NCI-H1694 treated with DMSO at 0.1 percent for 48 hours (cell line): ENCODE measurements at places on chromosomes 12 and 14.

DNA sequence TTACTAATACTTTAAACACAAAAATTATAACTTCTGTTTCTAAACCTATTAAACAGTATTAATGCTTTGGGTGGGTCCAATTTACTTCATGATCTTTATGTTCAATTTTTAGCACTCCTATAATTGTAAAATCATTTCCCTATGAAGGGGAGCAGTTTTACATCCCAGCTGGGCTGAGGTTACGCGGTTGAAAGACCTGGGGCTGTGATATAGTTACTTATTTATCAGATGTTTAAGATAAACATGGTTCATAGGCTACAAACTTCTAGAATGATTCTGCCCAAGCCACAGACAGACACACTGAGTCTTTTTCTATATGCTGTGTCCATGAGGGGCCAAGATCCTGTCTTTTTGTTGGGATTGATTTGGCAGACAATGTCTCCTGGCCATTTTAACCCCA lies 44.4 kb downstream of the DYRK2 start:
- DNase-seq, result no peak

DNA sequence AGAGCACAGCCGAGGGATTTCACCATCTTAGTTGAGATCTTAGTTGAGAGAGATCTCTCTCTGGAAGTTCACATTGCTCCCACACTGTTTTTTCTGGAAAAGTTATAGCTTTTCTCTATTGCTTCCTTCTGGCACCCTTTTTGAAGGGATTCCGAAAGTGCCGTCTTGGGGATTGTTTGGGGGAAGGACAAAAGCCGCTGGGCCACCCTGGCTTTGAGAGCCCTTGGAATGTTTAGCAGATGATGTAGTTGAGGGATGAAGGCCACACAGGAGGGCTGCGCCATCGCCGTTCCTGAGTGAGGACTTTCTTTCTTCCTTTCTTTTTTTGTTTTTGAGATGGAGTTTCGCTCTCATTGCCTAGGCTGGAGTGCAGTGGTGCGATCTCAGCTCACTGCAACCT lies 17.7 kb downstream of the PLEKHG3 start:
- no peak for DNase-seq

DNA sequence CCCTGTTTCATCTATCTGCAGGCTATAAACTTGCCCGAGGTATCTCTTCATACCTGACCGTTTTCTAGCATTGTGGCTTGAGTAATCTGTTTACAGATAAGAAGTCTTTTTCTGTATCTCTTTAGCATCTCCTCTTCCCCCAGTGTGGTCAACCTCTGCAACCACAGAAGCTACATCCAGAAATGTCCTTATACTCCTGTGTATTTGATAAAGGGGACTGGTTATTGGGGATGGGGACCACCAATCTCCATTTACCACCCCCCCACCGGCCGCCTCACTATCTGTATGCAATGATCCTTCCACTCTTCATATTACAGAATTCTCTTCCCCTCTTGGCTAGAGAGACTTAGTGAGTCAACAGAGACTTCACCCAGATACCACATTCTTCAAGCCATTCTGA lies 3.4 kb upstream of the RPAP3 start:
- DNase-seq, result no peak

- DNase-seq, result no peak
These were observed 13.3 kb upstream of the YBX3 start for GRCh38 chr12:10736463-10736862.

DNA sequence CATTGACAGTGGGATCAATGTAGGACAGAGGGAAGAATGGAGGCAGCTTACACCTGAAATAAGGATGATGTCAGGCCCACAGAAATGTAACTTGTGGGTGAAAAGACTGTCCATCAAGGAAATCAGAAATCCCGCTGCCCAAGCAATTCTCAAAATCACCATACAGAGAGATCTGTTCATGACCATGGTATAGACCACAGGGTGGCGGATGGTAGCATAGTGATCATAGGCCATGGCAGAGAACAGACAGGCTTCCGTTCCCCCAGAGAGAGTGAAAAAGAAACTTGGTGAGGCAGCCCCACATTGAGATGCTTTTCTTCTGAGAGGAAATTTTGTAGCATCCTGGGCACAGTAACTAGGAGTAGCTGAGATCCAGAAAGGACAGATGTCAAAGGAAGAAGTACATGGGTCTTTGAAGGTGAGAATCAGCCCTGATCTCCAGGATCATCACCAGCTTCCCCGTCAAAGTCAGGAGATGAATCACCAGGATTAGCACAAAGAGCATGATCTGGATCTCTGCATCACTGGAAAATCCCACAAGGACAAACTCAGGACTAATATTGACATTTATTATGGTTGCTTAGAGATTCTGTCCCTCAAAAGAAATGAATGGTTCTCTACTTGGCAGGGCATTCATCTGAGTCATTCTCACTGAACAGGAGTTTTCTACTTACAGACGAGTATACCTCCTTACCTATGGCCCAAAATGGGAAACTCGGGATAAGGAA lies 5.5 kb upstream of the ZNF641 start:
- DNase-seq, result no peak

- DNase-seq, result no peak
These were observed 37.5 kb downstream of the ZFC3H1 start for GRCh38 chr12:71626098-71626497.

GRCh38 chr12:56079723-56080555 lies at the start of gene ERBB3:
ERBB3 (plus strand) TSS chr12:56080165; CDS start chr12:56080301, 136 bp downstream.
- peak; percentile 24 for DNase-seq

DNA sequence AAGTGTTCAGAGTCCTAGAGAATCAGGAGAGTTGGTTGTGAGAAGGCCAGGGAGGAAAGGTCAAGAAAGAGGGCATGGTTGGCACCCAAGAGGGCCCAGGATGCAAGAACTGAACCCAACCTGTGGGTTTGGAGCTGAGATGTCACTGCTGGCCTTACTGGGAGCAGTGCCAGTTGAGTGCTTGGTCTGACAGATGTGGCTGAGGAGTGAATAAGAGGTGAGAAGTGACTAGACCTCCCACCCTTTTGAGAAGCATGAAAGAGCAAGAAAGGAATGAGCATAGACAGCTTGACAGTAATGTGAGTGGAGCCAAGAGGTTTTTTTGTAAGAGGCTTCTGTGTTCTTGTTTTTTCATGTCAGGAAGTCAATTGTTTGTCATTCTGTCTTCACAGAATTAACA lies 95.3 kb downstream of the FGD4 start:
- no peak for DNase-seq

DNA sequence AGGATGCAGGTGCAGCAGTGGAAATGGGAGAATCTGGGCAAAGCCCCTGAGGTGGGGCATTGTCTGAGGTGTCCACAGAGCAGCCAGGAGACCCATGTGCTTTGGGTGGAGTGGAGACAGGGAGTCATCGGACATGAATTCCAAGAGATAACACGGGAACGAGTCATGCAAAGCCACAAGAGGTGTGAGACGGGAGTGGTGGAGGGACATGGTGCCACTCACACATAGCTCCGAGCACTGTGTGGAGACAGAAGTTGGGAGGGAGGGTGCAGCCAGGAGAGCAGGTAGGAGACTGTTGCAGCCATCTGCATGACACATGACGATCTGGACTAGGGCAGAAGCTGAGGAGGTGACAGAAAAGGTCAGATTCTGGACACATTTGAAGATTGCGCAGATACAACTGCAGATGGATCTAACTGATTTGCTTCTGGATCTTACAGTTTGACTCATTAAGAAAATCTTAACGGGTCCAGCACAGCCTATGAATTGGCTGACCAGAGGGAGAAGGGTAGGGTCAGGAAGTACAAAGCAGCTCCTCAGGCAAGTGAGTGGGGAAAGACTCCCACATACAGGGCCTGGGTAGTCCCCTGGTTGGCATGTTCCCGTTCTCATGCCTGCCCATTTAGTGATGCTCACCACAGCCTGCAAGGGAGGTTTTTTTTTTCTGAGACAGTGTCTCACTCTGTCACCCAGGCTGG lies 379.8 kb downstream of the FUT8 start:
- DNase-seq, result no peak

DNA sequence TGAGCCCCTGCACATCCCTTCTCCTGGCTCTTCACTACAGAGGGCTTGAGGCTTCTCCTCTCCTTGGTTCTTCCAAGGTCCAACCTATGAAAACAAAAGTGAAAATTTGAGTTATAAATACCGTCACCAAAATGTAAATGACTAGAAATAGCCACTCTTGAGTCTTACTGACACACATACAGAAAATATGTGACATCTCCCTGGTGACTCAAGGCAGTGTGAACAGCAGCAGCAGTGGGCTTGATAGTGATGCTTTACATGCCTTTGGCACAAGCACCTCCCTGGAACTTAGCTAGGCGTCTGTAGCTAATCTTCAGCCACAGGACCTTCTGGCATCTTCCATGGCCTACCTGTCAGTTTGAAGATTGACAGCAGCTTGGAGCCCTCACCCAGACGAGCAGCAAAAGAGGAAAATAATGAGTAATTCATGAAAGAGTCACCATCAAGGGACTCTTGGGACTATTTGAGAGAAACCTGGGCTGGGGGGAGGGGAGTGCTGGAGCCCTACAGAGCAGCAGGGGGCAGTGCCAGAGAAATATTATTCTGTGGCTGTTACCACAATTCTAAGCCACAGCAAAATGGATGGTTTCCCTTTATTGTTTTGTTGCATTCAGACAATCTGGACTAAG lies 158.0 kb downstream of the KCNK10 start:
- DNase-seq, result no peak

DNA sequence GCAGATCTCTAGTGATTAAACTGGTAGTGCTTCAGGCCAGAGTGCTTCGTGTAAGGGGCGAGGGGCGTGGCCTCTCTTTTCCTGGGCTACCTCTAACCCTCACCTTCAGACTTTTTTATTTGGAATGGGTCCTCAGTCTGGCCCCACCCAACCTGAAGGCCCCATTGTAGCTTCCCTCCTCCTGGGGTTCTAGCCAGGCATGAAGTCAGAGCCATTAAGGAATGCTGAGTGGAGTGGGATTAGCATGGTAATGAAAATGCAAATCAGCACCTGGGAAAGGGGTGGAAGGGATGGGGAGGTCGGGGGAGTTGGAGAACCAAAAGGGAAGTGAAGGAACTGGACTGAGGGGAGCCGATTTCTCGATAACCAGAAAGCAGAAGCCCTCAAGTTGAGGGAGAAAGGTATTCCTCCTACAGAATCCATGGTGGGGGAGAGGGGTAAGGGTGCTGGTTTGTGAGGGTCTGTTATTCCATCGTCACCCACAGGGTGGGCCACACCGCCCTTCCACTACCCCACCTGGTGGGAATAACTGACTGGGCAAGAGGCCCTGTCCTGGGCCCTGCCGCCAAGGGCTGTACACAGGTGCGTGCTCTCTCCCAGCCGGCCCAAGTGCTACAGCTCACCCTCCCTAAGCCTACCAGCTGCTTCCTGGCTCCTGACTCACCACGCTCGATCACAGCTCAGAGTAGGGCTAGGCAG lies 14.1 kb downstream of the ZFHX2 start:
- peak; percentile 24 for DNase-seq

GRCh38 chr14:84959851-84960520 lies 570.0 kb upstream of the FLRT2 start:
- no peak for DNase-seq

DNA sequence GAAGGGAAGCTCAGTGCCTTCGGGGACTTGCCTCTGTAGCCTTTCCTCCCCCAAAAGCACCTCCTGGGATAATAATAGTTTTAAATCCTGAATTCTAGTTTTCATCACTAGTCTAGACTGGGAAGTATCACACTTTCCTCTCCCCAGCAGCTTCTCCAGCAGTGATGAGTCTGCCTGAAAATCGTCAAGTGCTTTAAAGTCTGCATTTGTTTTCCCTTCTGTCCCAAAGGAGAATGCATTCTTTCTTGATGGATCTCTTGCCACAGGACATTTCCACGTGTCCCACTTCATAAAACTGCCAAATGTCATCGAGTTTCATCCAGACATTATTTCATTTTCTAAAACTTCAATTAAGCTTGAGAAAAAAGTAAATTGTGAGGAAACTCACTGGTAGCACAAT lies 15.0 kb downstream of the CSRP2 start:
- DNase-seq, result no peak

GRCh38 chr12:123962513-123962912 lies 10.1 kb downstream of the CCDC92 start:
- DNase-seq, result no peak

GRCh38 chr14:50762001-50762930 lies 68.7 kb downstream of the NIN start:
- no peak for DNase-seq

DNA sequence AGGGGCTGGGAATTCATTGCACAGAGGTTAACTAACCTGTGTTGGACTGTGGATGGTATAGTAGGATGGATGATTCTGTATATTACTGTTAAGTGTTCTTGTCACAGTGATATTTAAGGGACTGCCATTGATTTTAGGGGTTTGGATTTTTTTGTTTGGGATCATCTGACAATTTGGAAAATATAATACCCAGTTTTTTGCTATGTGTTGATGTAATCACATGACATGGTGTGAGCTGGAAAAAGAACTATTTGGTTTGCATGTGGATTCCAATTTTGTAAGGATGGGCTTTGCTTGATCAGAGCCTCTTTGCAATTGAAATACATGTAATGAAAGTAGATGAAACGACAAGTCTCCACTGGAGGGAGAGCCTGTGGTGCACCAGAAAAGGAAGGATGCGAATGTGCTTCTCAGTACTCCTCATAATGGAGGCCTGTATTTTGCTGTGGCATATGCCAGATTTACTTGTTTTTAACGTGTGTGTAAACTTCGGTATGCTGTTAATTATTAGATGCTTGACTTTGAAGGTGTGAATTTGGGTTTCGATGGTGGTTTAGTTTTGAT lies 2.7 kb downstream of the DYRK2 start:
- peak; percentile 53 for DNase-seq

DNA sequence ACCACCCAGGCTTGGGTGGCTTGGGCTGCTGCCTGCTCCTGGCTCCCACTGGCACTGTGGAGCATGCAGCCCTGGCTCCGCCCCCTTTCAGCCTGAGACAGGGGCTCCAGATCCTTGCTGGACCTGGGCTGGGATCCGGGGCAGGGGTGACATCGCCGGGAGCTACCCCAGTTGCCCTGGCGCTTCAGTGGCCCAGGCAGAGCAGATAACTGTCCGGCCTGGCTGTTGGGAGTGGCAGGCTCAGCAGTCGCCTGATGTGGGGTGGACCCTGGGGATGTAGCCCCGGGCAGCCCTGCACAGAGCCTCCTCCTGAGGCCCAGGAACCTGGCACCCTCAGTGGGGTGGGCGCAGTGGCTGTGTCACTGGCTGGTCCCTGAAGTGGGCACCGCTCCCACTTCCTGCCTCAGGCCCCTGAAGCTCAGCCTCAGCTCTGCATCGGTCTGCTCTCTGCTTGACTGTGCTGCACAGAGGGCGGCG lies 57.9 kb downstream of the FUT8 start:
- DNase-seq, result no peak
